ENCODE measurements at places on chromosomes 13 and 19. TPM values are rescaled to one million over a fixed set of nuclear protein-coding genes. Genes with fewer than 3 reads are reported as not detected.
A peak's percentile ranks its signal among the peaks of the same experiment; 100 is the strongest.

Gene MATK
- total RNA-seq = not detected

Gene ETFB
- 164 TPM for total RNA-seq

GRCh38 chr19:16301999-16302694 lies 22.5 kb upstream of the KLF2 start:
- DNase-seq = peak; percentile 81
- no peaks in the 10 kb centered on the region for H3K36me3 ChIP-seq
- H3K27ac ChIP-seq = peak overlapping the region; percentile 76

- H3K27me3 ChIP-seq = no peaks in the 10 kb centered on the region
- H3K36me3 ChIP-seq = no peaks in the 10 kb centered on the region
- H3K4me3 ChIP-seq = no peak overlapping the region
- no peak overlapping the region for H3K27ac ChIP-seq
- no peaks in the 10 kb centered on the region for H3K4me1 ChIP-seq
Measured at GRCh38 chr13:110036060-110036459, 249.7 kb upstream of the IRS2 start.

DNA sequence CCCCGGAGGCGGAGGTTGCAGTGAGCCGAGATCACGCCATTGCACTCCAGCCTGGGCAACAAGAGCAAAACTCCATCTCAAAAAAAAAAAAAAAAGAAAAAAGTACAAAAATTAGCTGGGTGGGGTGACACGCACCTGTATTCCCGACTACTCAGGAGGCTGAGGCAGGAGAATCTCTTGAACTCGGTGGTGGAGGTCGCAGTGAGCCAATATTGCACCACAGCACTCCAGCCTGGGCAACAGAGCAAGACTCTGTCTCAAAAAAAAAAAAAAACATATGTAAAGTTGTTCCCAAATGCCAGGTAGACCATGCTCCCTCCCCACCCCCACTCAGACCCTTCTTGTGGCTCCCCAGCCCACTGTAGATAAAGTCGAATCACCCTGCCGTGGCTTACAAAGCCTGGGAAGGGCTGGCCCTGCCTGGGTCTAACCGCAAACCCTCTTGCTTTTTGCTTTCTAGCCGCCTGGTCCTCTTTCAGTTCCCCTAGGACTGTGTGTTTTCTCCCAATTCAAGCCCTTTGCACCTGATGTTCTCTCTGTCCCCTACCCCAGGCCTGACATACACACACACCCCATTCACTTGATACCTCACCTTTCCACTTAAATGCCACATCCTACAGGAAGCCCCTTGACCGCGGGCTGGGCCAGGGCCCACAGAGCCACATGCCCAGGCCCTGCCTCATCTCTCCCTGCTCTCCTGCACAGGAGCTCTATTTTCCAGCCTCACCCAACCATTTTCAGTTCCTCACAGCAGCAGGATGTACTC lies 34.4 kb downstream of the MAP4K1 start:
- no peaks in the 10 kb centered on the region for H3K27me3 ChIP-seq
- no peak overlapping the region for H3K27ac ChIP-seq
- H3K4me3 ChIP-seq = no peak overlapping the region
